ENCODE measurements at places on chromosomes 7 and 10.

DNA sequence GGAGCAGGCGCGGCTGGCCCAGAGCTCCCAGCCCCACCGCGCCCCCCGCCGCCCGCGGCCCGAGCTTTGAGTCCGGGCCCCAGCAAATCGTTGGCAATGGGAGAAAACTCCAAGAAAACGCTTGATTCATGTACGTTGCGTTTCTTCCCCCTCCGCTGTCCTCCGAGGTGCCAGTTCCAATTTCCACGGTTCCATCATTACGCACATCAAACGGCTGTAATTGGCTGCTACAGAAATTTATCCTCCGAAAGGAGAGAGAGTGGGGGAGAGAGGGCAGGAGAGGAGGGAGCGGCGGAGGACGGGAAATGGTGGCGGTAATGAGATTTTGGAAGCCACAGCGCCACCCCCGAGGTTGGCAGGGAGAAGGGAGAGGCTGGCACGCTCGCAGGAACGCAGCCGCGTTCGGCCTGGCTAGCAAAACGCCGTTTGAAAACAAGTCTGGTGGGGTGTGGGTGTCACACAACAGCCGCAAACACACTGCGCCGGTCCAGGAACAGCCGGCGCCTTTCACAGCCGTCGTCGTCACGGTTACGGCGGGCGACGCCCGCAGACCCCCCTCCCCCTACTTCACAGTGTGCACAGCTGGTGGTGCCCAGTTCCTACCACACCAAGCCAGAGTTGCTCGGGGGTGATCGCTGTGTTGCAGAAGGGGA lies 57.5 kb downstream of the UNCX start:
- DNase-seq: peak; percentile 80

- no peak for DNase-seq
Observed at GRCh38 chr10:4981722-4982471, 18.7 kb downstream of the AKR1C1 start.

DNA sequence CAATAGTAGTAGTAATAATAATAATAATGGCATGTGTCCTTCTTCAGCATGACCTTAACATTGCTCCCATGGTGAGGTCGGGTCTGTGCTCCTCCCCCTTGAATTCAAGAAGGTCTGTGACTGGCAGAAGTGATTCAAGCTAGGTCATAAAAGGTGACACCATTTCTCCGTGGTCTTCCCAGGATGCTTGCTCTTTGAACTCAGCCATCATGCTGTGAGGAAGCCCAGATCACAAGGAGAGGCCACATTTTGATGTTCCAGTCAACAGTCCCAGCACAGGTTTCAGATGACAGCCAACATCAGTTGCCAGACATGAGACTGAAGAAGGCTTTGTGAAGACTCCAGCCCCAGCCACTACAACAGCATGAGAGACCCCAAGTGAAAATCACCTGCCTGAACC lies 83.9 kb downstream of the SEPTIN14 start:
- no peak for DNase-seq

DNA sequence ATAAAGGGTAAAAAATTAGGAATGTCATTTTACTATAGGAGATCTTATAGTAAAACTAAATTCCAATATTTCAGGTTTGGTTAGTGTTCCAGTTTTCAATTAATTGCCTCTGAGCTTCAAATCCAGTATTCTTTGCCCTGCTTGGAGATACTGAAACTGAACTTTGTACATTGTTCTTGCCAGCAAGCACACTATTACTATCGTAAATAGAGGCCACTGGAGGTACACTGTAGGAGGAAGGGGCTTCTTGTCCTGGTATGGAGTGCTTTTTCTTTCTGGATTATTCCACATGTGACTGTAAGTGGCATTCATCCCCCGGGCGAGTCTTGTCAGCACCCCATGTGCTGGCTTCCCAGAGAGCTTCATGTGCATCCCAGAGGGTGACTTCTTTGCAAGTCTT lies 234.7 kb upstream of the PTPRZ1 start:
- no peak for DNase-seq

GRCh38 chr10:116691635-116692034 lies 50.7 kb downstream of the HSPA12A start:
- DNase-seq: peak; percentile 28

DNA sequence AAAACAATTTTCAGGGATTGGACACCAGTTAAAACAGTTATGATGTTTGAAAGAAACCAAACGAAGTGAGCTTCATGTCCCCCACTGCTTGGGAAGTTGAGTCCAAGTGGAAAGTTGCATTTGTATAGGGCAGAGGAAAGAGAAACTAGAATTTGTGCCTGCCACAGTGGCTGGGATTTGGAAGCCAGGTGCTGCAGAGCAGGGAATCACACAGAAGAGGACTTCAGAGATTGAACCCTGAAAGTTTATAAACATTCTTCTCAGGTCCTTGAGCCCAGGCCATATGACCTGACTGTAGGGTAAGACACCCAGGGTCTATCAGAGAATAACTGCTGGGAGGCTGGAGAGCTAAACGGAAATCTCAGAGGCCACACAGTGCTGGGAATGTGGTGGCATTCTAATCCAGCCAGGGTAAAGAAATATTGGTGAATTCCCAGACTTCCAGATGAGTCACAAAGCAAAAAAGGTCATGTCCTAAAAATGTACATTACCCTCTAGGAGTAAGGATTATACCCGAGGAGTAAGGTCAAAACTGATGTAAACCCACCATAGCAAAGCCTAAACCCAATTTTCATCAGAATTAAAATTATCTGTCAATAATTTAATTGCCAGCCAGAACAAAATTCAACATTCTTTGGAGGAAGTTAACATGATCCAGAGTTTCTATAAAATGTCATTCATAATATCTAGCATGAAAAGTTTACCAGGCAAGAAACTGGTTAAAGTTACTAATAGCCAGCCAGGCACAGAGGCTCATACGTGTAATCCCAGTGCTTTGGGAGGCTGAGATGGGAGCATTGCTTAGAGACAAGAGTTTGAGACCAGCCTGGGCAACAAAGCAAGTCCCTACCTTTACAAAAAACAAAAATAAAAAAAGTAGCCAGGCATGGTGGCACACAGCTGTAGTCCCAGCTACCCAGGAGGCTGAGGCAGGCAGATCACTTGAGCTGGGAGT lies 31.2 kb downstream of the TOMM7 start:
- DNase-seq: no peak

GRCh38 chr10:35834877-35835494 lies 192.9 kb upstream of the FZD8 start:
- no peak for DNase-seq

DNA sequence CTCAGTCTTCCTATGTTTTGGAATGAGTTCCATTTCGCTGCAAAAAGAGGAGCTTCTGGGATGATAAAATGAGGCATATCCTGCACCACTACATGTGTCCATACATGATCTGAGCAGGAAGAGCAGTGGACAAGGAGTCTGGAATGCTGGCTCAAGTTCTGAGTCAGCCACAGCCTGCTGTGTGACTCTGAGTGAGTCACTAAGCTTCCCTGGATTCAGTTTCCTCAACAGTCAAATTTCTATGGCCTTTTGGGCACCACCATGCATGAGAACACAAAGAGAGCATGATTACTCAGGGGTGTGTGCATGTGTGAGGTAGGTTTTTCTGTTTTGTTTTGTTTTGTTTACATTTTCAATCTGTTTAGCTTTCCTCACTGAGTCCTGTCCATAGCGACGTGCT lies 254.6 kb downstream of the ANKRD30A start:
- no peak for DNase-seq

GRCh38 chr10:87913156-87913921 lies 49.9 kb downstream of the PTEN start:
- no peak for DNase-seq

DNA sequence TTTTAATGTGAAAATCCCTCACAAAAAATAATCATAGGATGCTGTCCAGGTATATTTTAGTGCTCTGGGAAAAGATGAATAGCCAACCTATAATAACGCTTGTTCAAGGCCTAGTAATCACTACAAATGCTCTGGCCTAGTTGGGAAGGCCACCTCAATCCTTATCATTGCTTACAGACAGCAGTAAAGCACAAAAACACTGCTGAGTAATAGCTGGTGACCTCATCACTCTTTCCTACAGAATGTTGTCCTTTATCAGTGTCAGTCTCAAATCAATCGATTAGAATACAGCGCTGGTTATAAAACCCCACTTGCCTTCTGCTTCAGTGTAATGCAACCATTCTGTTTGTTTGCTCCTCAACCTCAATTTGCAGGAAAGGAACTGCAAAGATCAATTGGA lies 72.6 kb upstream of the STEAP1 start:
- no peak for DNase-seq

GRCh38 chr7:7333610-7334009 lies 151.3 kb downstream of the C1GALT1 start:
- no peak for DNase-seq

- DNase-seq: no peak
Observed at GRCh38 chr7:35512716-35513115, 182.2 kb downstream of the HERPUD2 start.

DNA sequence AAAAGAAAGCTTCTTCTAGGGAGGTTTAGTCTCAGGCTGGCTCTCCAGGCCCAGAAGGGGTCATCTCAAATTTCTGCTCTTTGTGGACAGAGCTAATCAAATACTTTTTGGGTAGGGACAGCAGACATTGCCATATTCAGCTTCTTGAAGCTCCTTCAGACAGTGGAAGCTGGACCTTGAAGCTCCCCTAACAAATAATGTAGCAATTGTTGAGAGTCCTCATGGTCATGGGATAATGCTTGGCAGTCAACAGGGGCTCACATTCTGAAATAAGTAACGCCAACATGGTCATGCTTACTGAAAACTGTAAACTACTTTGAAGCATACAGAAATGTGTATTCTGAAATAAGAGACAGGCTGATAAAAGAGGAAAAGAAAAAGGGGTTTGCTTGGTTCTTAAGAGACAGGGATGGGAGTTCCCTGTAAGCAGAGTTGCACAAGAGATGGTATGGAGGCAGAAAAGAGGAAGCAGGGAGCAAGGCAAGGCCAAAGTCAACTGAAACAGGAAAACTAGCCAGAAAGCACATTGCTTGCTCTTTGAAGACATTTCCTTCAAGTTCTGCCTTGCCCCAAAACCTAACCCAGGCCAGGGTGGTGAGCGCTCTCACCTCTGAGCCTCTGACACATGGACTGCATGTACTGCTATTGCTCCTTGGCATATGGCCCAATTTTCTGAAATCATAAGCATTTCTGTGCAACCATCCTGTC lies 53.1 kb upstream of the KMT2E start:
- no peak for DNase-seq

- no peak for DNase-seq
Observed at GRCh38 chr10:69786791-69787190, 14.9 kb upstream of the COL13A1 start.

DNA sequence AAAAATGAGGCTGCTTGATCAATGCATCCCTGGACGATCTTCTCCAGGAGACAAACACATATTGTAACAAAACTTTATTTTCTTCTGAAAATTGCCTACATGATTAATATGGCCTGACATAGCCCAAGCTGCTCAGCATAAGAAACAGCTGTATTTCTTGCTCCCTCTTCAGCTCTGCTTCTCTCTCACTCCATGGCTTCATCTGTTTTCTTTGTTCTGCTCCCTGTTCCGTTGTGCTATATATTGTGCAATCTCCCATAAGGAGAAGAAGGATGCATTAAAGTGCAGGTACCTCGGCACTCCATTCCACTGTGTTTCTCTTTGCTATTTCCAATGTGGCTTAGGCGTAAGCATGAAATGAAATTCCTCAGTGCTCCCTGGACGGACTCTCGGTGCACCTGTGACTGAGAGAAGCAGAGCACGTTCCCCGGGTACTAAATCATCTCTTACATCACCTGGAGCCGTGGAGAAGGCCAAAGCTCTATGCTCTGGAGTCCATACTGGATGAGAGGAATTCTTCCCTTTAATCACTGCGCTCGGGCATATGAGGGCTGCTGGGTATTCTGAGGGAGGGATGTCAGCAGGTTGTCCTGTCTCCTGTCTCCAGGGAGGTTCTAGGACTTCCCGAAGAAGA lies 254.3 kb downstream of the GALNT17 start:
- no peak for DNase-seq

- peak; percentile 90 for DNase-seq
Observed at GRCh38 chr10:33005322-33006301, 47.6 kb upstream of the ITGB1 start.

DNA sequence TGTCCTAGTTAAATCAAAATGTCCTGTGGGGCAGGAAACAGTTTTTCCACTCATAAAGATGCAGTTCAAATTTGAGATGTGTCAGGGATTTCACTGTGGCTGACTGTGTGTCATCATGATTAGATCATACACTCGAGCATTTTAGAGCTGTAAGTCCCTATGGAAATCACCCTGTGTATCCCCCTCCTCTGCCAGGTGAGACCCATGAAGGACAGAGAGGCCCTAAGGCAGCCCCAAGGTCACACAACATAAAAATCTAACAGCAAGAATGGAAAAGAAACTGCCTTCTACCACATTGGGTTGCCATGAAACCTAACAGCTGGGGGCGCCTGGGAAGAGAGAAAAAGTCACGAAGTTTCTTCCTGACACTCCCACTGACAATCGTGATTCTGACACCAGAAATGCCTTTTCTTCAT lies 135.8 kb downstream of the KCNMA1 start:
- DNase-seq: no peak

DNA sequence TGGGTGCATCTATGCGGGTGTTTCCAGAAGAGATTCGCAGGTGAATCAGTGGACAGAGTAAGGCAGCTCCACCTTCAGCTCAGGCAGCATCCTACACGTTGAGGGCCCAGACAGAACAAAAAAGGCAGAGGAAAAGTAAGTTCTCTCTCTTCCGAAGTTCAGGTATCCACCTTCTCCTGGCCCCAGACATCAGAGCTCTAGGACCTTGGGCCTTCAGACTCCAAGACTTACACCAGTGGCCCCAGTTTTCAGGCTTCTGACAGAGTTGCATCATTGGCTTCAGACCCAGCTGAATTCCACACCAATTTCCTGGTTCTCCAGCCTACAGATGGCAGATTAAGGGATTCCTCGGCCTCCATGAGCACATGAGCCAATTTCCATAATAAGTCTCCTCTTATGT lies 102.2 kb upstream of the GPR26 start:
- DNase-seq: no peak

GRCh38 chr10:70829543-70829942 lies 13.8 kb downstream of the SGPL1 start:
- DNase-seq: no peak
